ENCODE measurements at places on chromosomes 7 and 10.

DNA sequence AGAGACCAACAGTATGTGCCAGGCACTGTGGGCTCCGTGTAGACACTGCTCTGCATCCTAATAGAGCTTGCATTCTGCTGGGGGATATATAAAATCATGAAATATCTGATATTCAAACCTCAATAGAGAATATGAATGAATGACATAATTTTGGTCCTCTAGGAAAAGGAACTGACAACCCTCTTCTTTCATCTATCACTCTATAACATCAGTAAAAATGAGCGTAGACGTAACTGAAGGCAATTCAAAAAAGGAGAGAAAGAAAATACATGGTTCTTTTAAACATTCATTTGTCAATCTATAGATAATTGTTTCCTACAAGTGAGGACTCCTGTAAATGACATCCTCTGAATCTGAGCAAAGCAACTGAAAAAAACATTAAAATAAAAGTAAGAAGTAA is 607.4 kb upstream of the LRRN3 start:
- no peak for DNase-seq

GRCh38 chr10:128871671-128872231 is 595.3 kb upstream of the MGMT start:
- DNase-seq, result no peak

DNA sequence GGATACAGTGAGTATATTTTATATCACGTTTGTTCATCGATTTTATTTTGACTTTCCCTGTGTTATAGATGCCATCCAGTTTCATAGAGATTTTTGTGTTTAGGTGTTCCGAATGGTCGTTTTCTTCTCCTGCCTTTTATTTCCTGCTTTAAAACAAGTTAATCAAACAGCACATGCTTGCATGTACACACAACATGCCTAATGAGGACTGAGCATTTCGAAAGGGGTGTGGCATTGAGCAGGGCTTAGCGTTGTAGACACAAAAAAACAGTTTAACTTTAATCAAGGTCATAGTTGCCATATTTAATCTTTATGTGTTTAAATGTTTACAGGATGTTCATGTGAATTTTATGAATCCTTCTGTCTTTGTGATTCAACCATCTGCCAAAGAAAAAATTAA is 430.5 kb upstream of the GALNT17 start:
- DNase-seq, result no peak

GRCh38 chr10:921471-922414 is 9.8 kb downstream of the LARP4B start:
- DNase-seq, result peak; percentile 89

DNA sequence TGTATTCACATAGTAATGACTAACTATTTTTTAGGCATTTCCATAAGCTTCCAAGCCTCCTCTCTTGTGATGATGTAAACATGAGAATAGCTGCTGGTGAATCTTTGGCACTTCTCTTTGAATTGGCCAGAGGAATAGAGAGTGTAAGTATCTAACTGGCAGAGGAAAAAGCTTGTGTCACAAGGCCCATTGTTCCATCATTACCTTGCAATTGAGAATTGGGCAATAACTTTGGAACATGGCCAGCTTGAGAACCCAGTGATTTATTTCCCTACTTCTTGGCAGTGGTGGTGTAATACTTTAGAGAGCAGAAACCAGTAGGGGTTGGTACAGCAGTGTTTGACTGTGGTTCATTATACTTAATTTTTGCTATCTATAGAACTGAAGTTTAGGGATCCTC is 12.0 kb downstream of the IFRD1 start:
- DNase-seq, result peak; percentile 70

GRCh38 chr10:70051848-70052247 is 798 bp upstream of the MACROH2A2 start:
- DNase-seq, result no peak

DNA sequence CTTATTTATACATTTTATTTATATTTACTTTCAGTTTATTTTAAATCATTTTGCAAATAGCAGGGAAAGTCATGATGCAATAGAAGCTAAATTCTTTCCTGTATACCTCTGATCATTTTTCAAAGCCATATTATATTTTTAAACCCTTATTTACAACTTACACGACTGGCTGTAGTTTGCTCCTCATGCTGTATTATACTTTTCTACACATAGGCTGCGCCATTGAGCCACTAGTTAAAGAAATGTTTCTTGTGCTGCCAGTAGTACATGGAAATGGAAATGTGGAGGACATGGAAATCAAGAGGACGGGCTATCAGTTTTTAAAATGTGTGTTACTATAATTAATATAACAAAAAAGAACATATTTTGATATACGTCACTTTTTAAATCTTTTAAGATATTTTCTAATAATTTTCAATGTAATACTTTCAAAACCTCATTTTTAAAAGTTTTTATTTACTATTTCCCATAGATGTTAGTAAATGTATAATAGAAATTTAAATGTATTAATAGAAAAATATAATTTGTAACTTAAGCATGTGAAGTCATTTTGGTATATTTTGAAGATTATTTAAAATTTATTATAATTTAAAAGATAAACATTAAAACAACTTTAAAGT is 118.5 kb downstream of the VTI1A start:
- peak; percentile 81 for DNase-seq

DNA sequence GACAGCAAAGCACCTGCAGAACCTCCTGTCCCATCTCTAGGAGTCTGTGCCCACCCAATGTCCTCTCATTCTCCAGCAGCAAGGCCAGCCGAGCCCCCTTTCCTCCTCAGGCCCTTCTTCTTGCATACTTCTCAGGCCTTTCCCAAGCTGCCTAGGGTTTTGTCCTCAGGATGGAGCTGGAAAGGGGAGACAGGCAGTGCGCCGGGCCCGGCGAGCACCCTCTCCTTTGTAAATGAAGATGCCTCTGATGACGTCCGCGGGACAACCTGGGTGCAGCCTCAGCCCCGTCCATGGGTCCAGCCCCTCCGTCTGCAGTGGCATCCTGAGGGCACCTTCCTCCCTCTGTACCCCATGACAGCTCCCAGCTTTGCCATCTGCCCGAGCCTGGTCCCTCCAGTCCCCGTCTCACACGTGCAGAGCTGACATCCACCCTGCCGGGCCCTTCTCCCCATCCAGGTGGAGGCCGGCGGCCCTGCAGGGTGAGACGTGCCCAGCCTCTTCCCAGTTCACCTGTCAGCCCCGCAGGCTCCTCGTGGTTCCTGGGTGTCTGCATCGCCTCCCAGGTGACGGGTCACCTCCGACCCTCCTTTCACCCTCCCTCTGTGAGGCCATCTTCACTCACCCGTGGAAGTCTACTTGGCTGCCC is 36.4 kb downstream of the JAKMIP3 start:
- no peak for DNase-seq

DNA sequence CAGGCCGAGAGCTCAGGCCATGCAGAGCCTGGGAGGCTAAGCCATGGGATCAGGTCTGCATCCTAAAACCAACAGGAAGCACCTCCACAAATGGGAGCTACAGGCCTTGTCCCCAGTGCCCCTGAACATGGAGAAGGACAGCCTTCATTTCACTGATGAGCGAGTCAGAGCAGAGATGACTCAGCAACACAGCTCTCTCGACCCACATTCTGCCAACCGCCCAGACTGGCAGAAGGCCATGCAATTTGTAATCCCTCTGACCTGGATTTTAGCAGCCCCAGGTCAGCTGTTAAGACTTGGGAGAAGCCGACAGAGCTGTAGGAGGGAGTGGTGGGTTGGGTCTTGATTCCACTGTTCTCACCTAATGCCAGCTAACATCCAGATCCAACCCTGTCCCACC is 25.5 kb downstream of the VOPP1 start:
- peak; percentile 84 for DNase-seq

DNA sequence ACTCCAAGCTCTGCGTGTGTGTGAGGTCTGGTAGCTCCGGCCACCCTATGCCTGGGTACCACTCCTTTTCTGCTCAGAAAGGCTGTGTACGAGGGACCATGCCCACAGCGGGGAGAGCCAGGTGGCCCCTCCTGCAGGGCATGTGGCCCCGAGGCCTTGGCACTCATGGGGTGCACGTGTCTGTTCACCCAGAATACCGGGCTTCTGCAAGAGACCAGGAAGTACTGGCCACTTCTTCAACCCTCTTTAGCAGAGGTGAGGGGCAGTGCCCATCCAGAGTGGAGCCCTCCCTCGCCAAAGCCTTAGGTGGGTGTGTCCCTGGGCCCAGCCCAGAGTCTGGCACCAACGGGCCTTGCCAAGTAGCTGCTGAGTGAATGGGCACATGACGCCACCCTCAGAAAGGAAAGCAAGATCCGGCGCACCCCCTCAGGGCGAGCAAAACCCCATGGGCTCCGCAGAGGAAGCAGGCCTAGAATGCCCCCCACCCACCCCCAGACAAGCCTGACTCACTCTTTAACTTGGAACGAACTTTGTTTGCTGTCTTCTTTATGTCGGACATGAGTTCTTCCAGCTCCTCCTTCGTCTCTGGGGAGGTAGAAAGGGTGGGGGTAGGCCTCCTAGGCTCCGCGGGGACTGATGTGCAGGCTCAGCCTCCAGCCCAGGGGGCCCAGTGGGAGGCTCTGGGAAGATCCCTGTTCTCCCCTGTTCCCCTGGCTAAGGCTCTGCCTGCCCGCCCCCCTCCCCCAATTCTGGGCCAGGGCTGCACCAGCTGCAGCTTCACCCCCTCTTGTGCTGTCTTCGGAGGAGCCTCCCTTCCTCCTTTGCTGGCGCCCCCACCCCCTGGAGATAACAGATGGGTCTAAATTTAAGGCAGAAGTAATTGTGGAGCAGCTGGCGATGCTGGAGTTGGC is 14.6 kb downstream of the STX1A start:
- peak; percentile 87 for DNase-seq

GRCh38 chr10:775245-776075 is 86.0 kb upstream of the DIP2C start:
- no peak for DNase-seq

GRCh38 chr10:3068968-3069737 is 1.8 kb downstream of the PFKP start:
- no peak for DNase-seq

- DNase-seq, result peak; percentile 99
These were observed 83.9 kb downstream of the CXCL12 start for GRCh38 chr10:44300666-44301649.

- peak; percentile 91 for DNase-seq
These were observed 92.6 kb downstream of the RGS10 start for GRCh38 chr10:119449760-119450461.

GRCh38 chr7:103833401-103833800 is 156.1 kb downstream of the RELN start:
- DNase-seq, result no peak

DNA sequence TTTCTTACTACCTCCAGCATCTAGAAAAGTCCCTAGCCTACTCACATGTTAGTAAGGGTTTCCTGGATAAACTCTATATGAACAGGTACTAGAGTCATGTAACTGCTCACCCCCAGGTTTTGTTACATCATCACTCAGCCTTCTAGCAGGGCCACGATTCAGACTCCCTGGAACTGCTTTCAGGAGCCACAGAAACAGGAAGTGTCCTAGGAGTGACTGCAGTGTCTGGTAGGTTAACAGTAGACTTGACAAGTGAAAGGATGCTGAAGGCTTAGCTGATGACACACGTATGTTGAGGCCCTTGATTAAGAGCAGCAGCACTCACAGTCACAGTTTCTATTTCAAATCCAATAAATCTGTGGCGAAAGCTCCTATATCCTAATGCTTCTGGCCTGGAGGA is 101.2 kb downstream of the DNMBP start:
- no peak for DNase-seq

DNA sequence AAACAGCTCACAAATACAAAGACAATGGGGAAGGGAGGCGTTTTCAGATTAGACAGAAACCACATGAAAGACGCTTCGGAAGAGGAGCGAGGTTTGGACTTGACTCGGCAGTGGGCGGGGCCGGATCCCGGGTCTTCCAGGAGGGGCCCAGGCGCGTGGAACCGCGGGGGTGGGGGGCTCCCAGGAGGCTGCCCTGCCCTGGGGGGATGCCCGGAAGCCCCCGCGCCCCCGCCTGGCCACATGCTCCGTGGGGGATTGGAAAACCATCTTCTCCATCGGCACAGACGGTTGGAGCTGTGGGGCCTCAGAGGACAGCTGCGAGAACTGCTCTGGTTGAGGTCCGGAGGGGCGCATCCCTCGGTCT is 186.0 kb upstream of the SHH start:
- DNase-seq, result no peak

- DNase-seq, result no peak
These were observed 108.4 kb downstream of the C10orf105 start for GRCh38 chr10:71611131-71611530.

DNA sequence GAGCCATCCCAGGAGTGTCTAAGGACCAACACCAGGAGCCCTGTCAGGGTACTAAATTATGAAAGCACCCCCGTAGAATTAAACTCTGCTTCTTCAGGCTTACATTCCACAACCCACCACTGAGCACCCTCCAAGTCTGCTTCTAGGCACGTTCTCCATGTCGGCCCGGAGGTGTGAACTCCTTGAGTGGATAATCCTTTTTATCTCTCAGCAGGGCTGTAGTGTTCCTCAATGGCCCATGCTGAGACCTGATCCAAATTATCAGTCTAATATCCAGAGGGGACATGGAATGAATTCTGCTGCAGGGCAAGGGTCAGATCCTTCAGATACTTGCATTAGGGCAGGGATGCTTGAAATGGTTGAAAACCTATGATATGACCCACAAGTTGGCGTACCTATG is 55.9 kb upstream of the TARP start:
- DNase-seq, result no peak
